SW 1271 (cell line): ENCODE measurements at places on chromosomes 1 and 21.

DNA sequence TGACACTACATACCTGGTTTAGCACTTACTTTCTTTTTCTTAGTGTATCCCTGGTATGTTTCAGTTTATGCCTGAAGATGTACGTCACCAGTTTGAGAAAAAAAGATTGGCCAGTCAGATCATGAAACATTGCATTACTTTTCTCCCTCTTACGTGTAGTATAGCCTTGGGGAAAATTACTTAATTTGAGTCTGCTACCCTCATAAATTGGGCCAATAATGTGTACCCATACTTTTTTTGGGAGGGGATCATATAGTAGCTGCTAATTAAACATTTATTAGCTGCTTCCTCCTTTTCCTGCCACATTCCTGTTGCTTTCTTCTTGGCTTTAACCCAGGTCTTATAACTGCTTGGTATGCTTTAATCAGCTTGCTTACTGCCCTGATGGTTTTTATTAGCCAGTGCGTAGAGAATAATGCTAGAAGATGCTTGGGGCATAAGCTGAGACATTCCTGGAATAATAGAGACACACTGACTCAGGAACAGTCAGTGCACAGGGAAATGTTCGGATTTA lies 32.1 kb downstream of the RABGAP1L start:
- no peak for DNase-seq

GRCh38 chr1:162398999-162399580 lies 12.8 kb downstream of the SH2D1B start:
- DNase-seq: no peak

GRCh38 chr21:19461481-19462205 lies 1058.1 kb upstream of the TMPRSS15 start:
- no peak for DNase-seq

- no peak for DNase-seq
Observed at GRCh38 chr1:58929671-58930325, 146.0 kb upstream of the JUN start.

DNA sequence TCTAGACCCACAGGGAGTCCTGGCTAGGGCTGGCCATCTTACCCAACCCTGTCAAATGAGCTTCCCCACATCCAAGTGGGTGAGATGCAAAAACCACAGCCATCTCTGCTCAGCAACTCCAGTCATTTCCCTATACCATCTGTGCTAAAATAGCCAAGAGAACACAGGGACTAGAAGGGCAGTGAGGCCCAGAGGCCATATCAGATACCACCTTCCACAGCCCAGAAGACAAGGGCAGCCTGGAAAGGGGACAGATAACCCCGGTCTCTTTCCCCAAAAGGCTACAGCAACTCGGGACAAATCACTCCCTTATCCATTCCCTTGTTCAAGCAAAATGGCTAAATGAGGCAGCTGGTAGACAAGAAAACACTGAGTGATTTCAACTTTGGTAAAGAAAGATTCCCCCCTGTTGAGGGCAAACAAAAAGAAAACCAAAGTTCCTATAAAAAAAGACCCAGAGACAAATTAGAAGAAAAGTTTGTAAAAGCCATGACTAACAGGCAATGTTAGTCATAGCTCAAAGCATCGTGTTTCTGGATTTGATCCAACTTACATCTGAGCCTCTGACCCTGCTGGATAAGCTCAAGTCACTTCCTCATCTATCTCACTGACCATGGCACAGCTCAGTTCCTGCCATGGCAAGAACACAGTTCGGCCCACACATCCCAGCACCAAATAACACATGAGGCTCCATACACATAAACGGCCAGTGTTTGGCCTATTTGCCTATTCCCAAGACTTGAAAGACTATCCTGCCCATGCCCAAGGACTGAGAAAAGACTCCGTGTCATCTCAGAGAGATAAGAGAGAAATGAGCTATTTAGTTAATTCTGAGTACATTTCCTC lies 3.1 kb downstream of the LAMB3 start:
- DNase-seq: peak; percentile 73

- DNase-seq: no peak
Observed at GRCh38 chr1:41447995-41448770, 36.3 kb downstream of the EDN2 start.

DNA sequence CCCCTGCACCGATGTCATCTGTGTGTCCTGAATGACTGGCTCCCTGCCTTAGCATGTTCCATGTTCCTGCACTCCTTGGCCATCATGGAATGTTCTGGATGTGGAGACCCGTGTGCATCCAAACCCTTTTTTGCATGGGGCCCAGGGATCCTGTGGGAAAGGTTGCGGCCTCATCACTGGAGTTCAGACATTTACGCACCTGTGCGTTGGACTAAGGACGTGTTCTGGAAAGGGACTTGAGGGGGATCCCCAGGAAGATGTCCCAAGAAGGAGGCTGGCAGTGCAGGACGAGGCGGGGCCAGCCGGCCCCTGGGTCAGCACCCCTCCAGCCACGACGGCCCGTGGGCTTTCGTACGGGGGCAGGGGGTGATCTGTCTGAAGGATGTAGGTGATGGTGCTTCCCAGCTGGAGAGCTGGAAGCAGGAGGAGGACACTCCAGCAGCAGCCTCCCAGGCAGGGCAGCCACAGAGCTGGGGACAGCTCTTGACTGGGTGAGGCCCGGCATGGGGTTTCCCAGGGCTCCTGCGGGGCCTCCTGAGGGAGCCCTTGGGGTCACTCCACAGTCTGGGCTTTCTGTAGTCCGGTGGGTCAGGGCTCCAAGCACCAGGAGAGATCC lies 67.2 kb downstream of the SCCPDH start:
- no peak for DNase-seq

DNA sequence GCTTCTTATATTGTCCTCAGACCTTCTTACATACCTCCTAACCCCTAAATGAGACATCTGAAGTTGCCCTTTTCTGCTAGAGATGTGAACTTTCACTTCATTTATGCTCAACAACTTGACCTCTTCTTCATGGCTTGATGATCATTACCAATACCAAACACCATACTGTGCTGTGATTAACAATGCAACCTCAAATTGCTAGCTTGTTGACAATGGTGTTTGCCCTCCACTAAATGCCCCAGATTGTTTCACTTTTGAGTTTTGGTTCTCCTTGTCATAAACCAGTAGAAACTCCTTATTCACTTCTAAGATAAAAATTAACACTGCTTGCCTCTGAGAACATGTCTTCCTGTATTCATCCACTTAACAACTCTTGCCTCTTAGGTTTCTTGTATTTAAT lies 5.6 kb downstream of the JAK1 start:
- DNase-seq: no peak

- no peak for DNase-seq
Observed at GRCh38 chr21:23951251-23951650, 1656.0 kb downstream of the MRPL39 start.
